ENCODE measurements at places on chromosomes 5 and 9.

DNA sequence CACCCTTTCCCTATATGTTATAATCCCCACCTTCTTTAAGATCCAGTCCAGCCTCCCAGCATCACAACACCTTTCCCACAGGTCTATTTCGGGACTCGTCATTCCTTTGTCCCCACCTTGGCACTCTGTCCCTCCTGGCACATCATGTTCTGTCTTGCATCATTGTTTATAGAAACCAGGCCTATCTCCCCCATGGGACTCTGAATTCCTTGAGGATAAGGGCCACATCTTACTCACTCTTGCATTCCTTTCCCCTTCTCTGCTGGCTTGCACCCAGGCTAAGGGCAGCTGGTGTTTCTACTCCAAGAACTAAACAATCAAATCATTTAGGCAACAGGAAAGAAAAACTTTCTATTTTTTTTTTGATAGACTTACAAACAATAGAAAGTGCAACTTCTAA, 205.7 kb downstream of the AGTPBP1 start:
- DNase-seq, result peak; percentile 49

DNA sequence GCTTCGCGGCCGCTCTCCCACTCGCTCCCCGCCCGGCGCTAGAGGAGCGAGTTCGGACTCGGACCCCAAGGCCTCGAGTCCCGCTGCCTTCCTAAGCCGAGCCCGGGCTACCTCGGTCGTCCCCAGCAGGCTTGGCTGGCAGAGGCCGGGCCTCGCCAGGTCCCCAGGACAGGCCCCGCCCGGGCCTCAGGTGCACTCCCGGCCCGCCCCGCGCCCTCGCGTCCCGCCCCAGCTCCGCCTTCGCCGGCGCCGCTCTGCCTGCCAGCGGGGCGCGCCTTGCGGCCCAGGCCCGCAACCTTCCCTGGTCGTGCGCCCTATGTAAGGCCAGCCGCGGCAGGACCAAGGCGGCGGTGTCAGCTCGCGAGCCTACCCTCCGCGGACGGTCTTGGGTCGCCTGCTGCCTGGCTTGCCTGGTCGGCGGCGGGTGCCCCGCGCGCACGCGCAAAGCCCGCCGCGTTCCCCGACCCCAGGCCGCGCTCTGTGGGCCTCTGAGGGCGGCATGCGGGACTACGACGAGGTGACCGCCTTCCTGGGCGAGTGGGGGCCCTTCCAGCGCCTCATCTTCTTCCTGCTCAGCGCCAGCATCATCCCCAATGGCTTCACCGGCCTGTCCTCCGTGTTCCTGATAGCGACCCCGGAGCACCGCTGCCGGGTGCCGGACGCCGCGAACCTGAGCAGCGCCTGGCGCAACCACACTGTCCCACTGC, at the start of gene SLC22A5:
Gene SLC22A5 (plus strand): TSS at position 237 of the 707 bp plus-strand sequence. CDS start 263 bp downstream, at position 500.
- DNase-seq, result no peak

DNA sequence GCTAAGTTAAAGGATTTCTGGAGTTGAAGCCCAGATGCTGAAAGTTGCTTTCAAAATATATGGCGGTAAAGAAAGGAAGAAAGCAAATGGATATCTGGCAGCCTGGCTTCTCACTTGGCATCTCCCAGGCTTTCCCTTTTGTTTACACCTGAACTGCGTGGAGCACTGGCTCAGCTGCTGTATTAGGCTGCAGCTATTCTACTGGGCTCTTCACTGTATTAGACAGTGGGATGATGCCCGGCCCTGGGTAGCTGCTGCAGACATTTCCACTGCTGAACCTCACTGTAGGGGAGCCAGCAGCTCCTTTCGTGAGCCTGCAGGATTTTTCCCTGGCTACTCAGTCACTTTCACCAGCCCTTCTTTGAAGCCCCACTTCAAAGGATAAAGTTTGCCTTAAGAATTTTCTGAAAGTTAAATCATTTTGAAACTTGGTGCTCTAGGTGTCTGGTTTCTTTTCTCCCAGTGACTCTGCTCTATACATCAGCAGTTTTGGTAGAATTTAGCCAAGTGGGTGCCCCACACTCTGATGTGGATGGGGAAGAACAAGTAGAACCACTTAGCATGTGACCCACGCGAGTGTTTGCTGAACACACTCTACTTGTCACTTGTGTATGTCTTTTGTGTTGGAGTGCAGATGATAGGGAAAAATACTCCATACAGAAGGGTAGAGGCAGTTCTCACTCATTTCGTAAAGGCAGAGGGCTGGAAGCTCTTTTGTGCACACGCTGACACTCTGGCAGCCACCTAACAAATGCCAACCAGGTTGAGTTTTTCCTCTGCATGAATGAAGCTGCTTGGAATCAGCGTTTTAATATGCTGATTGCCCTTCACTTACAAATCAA, 49.9 kb downstream of the C9orf152 start:
- no peak for DNase-seq

- no peak for DNase-seq
These were observed 40.8 kb downstream of the NAIF1 start for GRCh38 chr9:128026255-128026772.

DNA sequence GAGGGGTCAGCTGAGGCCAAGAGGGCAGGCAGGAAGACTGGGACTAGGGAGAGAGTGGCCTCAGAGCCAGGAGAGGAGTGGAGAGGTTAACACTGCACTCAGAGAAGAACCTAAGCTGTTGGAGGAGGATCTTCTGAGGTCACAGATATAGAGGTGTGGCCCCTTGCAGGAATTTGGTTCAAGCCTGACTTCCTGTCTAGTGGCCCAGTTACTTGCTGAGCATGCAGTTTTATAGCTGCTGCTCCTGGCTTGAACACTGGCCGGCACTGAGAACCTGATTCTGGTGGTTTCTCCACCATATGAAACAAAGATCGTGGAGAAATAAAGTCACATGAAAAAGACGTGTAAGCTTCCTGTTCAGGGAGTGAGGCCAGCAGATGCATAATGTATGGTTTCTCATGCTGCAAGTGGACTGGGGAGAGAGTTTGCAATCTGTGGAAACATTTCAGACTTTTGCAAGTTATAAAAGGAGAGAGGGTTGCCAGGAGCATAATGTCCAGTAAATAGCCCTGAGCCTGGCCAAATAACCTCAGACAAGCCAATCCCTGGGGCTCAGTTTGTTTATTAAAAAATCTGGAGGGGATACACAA, 82.6 kb downstream of the GALNT10 start:
- no peak for DNase-seq

DNA sequence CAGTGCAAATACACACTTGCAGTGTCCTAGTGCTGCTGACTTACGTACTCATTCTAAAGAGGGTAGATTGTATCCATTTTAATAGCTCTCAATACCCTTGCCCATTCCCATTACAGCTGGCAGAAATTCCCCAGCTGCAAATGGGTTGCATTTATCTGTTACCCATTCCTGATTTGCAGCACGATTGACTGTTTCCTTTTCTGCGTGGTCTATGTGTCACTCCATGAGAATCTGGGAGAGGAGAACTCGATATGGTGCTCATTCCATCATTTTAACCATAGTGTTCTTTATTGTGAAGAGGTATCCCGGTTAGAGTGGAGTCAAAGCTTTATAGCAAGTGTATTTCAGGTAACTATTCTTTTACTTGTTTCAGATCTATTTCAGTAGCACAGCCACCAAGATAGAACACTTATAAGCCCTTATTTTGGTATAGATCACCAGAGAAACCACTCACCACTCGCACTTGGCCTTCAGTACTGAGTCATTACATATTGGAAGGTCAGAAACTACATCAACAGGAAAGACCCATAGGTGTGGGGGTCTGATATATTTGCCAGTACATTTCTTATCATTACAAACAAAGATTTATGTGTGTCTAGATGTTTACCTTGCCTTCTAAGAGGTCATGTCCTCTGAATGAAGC, 139.5 kb downstream of the MUSK start:
- DNase-seq, result no peak

DNA sequence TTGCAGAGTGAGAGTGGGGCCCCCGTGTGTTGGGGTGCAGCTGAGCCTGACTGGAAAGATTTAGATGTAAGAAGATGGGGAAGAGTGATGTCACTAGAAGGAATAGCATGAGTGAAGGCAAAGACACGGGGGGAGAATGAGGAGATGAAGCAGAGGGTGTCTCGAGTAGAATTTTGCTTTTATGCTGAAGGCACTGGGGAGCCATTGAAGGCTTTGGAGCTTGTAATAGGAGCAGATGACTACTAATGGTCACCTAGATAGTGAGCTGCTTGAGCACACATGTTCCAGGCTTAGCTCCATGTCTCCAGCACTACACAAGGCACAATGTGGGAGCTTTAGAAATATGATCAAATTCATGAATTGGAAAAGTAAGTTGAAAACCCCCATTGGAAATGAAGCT, 32.1 kb downstream of the COL15A1 start:
- DNase-seq, result no peak

DNA sequence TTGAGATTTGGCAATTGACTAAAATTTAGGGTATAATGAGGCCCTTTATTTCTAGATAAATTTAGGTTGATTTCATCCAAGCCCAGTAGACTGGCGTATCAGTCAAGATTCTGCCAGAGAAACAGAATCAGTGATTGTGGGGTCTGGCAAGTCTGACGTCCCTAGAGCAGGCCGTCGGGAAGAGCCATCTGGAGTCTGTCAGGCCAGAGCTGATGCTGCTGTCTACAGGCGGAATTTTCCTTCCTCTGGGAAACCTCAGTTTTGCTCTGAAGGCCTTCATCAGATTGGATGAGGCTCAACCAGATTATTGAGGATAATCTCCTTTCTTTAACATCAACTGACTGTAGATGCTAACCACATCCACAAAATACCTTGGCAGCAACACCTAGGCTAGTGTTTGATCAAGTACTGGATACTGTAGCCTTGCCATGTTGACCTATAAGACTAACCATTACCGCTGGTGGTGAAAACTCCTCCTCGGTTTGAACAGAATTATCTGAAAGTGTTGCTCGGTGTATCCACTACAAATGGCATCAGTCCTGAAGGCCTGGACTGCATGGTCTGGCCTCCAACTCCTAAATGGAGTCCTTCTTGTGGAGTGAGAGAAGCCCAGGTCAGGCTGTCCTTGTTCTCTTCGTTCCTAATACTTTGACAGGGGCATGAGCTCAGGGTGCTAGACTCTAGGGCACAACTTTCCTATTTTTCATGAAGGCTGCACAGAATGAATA, 83.2 kb upstream of the ANKH start:
- no peak for DNase-seq

- no peak for DNase-seq
These were observed 186.8 kb downstream of the ACTL7B start for GRCh38 chr9:108668938-108669335.

DNA sequence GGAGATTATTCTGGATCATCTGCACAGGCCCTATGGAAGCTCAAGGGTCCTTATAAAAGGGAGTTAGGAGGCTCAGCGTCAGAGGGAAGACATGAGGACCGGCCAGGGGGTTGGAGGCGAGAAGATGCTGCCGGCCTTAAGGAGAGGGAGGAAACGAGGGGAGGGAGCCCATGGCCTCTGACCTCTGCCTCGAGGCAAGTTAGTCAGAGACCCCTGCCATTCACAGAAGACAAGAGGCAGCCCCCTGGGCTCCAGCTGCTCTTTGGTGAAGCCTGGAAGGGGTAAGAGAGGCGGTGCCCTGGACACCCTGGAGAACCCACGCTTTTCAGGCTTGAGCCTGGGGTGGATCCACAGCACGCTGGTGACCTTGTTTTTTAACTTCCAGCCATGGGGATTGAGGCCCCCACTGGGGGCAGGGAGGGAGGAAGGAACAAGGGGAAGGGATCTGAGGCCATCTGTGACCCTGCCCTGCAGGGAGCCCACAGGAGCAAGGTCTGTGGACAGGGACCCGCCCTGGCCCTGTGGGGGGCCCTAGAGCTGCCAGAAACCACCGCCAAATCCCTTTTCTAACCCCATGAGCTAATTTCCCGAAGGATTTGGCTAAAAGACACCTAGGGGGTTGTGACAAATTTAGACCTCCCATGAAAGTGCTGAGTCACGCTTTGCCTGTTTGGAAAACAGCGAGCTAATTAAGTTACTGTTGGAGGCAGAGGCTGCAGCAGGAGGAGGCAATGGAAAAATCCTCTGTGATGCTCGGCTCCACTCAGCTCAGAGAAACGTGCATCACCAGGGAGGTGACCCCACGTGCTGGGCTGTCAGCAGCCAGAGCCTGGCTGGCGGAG, 49.7 kb downstream of the OLFM1 start:
- DNase-seq, result no peak

DNA sequence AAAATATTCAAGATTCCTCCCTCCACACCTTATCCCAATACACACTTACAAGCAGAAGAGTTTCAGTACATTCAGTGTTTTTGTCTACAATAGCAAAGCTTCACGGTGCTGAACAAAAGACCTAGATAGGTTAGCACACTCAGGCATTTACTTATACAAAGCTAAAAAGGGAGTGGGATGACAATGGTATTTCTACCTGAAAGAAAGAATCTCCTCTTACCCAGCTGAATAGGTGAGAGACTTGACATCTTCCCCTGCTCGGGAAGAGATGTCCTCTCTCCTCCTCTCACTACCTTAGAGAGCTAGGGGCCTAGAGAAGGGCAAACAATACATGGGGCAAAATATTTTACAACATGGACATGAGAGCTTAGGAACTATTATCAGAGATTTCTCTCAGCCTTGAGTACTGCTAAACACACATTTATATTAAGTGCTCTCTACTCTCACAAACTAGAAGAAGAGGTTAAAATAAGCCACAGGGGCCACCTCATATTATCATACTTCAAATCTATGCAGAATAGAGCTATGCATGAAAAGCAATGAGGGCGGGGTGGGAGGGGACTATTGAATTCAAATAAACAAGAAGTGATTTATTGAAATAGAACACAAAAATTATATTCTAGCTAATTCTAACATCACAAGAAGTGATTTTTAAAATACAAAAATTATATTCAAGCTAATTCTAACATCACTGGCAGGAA, 38.6 kb upstream of the RNF38 start:
- DNase-seq, result no peak

DNA sequence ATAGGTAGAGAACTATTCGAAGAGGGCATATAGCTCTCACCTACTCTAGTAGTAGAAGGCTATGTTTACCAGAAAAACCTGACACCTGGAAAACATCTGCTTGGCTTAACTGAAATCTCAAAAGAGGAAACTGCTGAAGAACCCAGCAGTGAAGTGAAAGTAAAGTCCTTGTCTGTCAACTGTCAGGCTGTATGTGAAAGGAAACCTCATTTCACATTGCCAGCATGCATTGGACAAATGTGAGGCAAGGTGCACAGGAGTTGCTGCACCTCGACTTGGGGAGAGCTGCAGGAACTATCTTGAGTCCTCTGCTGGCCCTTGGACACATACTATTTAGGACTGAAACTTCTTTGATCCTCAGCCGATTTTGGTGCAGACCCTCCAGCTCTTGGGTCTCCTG, 53.3 kb downstream of the NREP start:
- no peak for DNase-seq

GRCh38 chr5:65262096-65262495, 219.6 kb downstream of the ADAMTS6 start:
- DNase-seq, result no peak

DNA sequence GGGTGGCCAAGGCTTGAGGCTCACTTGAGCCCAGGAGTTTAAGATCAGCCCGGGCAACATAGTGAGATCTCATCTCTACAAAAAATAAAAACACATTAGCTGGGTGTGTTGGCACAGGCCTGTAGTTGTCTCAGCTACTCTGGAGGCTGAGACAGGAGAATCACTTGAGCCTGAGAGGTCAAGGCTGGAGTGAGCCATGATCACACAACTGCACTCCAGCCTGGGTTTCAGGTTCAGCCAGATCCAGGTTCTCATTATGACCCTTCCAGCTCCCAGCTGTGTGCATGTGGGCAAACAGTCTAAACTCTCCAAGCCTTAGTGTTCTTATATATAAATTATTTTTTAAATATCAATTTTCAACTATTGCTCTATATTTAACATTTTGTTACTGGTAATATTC, 67.9 kb downstream of the ALDH7A1 start:
- DNase-seq, result no peak
